RWPE1 (cell line): ENCODE measurements at places on chromosomes 16 and 17.

- DNase-seq: no peak
Observed at GRCh38 chr17:41392278-41392677, 5.1 kb downstream of the KRT31 start.

DNA sequence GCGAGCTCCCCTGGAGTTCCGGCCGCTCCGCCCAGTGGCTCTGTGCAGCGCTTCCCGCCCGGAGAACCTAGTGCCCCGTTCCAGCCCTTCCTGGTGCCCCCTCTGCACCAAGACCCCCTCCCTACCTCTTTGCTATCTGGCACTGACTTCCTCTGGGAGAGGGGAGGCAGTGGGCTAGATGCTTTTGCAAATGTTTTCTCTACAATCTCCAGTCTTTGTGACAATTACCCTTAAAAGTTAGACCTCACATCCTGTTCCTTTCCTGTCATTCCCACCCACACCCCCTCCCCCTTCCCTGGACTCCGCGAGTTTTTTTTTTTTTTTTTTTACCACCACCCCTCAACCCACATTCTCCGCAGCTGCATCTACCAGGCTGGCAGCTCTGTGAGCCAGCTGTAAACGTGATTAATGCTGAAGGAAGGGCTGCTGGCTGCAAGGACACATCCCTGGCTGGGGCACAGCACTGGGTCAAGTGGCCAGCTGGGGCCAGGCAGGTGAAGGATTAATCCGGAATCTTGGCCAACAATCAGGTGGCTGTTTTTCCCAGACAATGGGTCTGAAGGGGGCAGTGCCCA is 101.5 kb downstream of the MGAT5B start:
- no peak for DNase-seq

DNA sequence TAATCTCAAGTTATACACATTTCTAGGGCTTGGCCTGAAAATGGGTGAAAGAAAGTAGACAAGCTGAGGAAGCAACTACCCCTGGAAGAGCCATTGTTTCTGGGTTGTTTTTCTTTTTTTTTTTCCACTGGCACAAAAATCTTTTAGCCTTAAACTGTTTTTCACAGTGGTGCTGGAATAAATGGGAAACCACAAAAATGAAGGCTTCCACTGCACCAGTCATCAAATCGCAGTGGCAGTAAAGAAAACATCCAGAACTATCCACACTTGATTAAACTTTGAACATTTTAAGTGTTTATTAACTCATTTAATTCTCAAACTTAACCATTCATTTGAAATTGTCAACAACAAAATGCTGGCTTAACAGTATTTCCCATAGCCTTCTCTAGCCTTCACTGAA is 14.3 kb downstream of the CMTM4 start:
- no peak for DNase-seq

- DNase-seq: no peak
Observed at GRCh38 chr17:71580220-71580619, 540.6 kb upstream of the SOX9 start.

DNA sequence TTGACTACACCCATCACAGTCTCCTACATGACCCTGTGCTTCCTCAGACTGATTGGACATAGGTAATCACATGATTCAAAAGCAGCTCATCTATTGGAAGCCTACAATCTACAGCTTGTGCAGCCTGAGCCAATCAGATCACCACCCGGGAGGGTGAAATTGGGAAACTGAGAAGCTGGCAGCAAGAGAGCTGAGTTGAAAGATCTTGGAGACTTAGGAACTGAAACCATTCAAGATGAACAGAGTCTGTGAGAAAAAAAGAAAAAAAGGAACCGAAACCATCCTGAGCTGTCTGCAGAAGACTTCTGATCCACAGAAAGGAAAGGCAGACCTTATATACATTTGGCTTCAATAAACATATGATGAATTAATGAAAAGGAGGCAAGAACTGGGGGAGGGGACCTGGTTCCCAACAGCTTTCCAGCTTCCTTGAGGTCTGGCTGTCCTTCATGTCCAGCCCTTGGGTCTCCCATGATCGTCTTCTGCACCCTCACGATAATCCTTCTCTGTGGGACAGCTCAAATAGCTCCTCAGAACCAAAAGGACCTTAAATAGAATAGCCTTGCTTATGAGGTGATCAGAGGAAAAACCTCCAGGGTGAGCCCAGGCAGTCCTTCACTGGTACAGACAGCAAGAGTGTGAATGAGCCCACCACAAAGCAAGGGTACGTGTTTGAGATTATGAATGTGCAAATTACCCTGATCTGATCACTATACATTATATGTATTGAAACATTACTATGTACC is 32.6 kb downstream of the PLXDC1 start:
- DNase-seq: no peak

DNA sequence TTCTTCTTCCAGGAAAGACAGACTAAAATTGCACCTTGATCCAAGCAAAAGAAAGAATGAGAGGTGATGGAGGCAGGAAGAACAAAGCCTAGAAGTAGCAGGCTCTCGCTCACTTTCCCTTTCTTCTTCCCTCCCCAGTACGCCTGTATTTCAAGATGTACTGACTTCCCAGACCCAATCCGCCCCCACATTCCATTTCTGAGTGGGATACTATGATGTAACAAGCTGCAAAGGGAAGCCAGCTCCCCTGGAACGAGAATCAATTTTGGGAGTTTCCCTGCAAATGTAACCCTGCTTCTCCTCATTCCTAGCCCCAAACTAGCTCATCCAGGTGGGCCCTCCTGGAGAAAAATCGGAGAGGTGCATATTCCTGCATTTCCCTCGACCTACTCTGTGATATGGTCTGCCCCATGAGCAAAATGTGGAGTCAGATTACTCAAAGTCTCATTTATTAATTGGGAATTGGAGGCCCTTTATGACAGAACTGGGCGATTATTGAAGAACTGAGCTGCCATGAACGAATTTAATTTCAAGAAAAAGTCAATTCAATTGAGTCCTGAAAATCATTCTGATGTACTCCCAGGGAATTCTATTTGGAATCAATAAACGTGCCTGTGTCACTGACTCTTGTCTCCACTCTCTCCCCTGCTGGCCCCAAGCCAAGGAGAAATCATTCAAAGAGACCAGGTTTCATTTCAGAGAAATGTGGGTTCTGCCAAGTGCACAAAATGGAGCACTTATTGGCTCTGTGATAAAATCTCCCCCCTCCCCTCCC is 398.9 kb downstream of the SHISA9 start:
- DNase-seq: no peak

GRCh38 chr16:27330542-27330941 is 16.8 kb downstream of the IL4R start:
- DNase-seq: no peak
